ENCODE measurements at places on chromosomes 12 and 14. TPM values are rescaled to one million over a fixed set of nuclear protein-coding genes. Genes with fewer than 3 reads are reported as not detected.

Gene APOF
- total RNA-seq, result not detected

Gene CD69
- not detected for total RNA-seq

GRCh38 chr12:47734725-47735480, 9.6 kb upstream of the ENDOU start:
- DNase-seq, result no peak
- no peak overlapping the region for H3K4me3 ChIP-seq
- no peak overlapping the region for H3K27ac ChIP-seq
- H3K4me1 ChIP-seq, result peaks cover 19% of the 10 kb centered on the region

Gene RTL1
- total RNA-seq, result not detected

GRCh38 chr12:45432710-45433109, 216.8 kb downstream of the ANO6 start:
- H3K4me1 ChIP-seq, result no peaks in the 10 kb centered on the region
- no peak overlapping the region for H3K27ac ChIP-seq
- DNase-seq, result no peak
- H3K36me3 ChIP-seq, result peaks cover 12% of the 10 kb centered on the region

DNA sequence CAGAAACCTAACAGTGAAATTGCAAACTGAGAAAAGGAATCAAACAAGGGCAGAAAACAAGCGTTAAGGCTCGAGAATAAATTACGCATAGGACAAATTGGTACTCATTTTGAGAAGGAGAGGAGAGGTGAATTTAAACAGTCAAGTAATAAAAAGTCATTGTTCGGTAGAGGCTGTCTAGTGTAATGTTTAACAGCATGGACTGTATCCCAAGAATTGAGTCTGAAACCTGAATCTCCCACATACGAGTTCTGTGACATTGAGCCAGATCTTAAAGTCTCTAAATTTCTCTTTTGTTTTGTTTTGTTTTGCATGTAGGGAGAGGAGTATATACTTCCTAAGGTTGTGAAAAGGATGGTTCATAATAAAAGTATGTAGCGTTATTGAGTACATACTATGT, 216.5 kb upstream of the BTG1 start:
- no peak overlapping the region for H3K27ac ChIP-seq
- no peak for DNase-seq
- H3K27me3 ChIP-seq, result no peaks in the 10 kb centered on the region
- H3K4me3 ChIP-seq, result no peak overlapping the region
- H3K4me1 ChIP-seq, result no peaks in the 10 kb centered on the region

All from IMR-90 (cell line).